ENCODE measurements at places on chromosomes 7 and 10. TPM values are rescaled to one million over a fixed set of nuclear protein-coding genes. Genes with fewer than 3 reads are reported as not detected.

SPDYE3 gene
- polyA plus RNA-seq, result 8.9 TPM

KIAA1549 gene
- polyA plus RNA-seq, result not detected

MYL10 gene
- not detected for polyA plus RNA-seq

FFAR4 gene
- not detected for polyA plus RNA-seq

SFMBT2 gene
- 1.0 TPM for polyA plus RNA-seq

ACSL5 gene
- polyA plus RNA-seq, result 89.1 TPM

EGFR gene
- polyA plus RNA-seq, result not detected

TMEM213 gene
- polyA plus RNA-seq, result not detected

SMO gene
- not detected for polyA plus RNA-seq

GRK5 gene
- polyA plus RNA-seq, result 8.9 TPM

GRCh38 chr7:41067576-41067975 lies 635.3 kb downstream of the INHBA start:
- no peak for DNase-seq

- DNase-seq, result no peak
These were observed 8.2 kb upstream of the NDST2 start for GRCh38 chr10:73819513-73820093.

DNA sequence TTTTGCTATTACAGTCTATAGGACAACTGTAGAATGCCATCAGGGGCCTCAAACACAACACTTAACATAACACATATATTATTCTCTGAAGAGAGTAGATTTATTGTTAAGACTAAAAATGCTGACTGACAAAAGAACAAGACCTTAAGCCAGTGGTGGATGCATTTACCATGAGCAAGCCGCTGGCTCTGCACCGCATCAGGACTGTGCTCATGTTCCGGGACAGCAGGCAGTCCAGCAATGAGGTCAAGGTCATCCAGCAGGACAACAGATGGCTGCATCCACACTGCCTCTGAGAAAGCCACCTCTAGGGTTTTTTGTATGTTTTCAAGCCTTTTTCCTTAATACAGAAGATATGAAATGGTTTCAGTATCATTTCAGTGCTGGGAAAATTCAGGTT lies 23.8 kb downstream of the PEX1 start:
- no peak for DNase-seq

- DNase-seq, result no peak
These were observed 621 bp upstream of the FAM13C start for GRCh38 chr10:59362959-59363381.

DNA sequence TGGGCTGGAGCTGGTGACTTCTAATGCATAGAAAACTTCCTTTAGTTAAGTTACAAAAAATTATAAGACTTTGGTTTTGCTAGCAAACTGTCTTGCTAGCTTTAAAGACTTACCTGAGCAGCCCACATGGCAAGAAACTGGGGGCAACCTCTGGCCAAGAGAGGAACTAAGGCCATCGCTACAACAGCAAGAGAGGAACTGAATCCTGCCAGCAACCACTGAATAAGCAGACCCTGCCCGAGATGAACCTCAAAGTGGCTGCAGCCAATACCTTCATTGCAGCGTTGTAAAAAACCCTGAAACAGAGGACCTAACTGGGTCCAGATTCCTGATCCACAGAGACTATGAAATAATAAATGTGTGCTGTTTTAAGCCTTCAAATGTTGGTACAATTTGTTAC lies 54.6 kb upstream of the STARD3NL start:
- no peak for DNase-seq

GRCh38 chr7:155861480-155861868 lies 49.2 kb upstream of the SHH start:
- no peak for DNase-seq

- no peak for DNase-seq
These were observed 94.1 kb downstream of the ZFAND4 start for GRCh38 chr10:45578384-45578971.

GRCh38 chr10:28587970-28588290 lies 55.0 kb downstream of the WAC start:
- no peak for DNase-seq

DNA sequence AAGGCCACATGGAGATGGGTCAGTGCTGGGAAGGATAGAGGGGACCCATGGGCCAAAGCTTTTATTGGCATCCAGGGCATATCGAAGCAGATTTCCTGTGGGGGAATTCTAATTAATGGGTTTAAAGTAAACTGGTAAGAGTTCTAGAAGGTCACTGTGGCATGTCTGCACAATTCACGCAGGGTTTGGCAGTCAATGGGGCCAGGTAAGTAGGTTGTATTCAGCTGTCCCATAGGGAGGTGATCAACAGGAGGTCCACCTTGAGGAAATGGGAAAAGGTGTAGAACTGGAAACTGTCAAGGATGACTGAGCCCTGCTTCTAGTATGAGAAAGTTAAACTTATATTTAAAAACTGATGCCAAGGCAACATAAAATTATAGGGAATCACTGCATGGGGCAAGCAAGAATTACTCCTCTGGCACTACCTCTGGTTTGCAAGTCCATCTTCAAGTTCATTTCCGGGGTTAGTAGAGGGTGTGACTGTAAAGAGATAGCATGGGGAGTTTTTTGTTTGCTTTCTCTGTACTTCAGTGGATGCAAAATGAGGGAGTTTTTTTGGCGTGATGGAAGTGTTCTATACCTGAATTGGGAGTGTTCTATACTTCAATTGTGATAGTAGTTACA lies 22.5 kb downstream of the TBC1D12 start:
- DNase-seq, result no peak

DNA sequence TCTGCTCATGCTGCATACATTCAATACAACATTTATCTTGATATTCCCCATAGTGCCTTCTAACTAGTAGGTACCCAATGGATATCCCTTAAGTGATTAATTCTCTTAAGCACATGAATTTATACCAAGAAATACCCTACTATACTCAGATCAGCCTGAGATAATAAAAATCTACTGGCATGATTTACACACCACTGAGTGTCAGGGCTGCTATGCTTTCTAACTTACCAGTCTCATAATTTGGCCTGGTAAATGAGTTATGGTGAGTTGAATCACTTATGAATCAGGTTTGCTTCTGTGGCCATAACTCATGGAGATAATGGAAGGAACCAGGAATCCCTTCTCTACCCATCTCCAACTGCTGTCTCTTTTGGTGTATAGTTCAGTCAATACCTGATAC lies 122.8 kb downstream of the THSD7A start:
- no peak for DNase-seq

- DNase-seq, result no peak
These were observed 448 bp upstream of the PTER start for GRCh38 chr10:16436367-16436757.

GRCh38 chr7:20991544-20991943 lies 204.9 kb upstream of the SP8 start:
- DNase-seq, result no peak

GRCh38 chr10:132412316-132413192 lies 15.6 kb downstream of the PWWP2B start:
- DNase-seq, result no peak

DNA sequence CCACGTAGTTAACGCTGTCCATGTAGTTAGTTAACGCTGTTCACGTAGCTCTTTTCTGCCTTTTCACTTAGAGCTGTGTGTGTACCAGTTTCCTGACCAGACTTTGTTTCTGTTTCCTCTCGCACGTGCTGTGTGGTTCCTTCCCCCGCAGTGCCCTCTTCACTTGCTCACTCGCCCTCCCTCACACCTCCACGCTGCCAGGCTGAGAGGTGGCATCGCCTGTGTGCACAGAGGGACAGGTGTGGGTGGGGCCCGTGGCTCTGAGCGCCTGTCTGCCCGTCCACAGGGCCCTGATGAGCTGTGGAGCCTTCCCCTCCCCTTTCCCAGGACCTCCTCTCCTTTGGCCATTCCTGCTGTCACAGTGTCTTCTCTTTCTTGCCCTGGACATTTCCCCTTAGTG lies 30.6 kb downstream of the WDR37 start:
- no peak for DNase-seq

GRCh38 chr7:44534501-44534900 lies 6.6 kb downstream of the NPC1L1 start:
- DNase-seq, result peak; percentile 11

- no peak for DNase-seq
These were observed 23.9 kb upstream of the CCAR1 start for GRCh38 chr10:68697106-68697505.

GRCh38 chr7:137454246-137454724 lies 110.8 kb upstream of the PTN start:
- peak; percentile 4 for DNase-seq

DNA sequence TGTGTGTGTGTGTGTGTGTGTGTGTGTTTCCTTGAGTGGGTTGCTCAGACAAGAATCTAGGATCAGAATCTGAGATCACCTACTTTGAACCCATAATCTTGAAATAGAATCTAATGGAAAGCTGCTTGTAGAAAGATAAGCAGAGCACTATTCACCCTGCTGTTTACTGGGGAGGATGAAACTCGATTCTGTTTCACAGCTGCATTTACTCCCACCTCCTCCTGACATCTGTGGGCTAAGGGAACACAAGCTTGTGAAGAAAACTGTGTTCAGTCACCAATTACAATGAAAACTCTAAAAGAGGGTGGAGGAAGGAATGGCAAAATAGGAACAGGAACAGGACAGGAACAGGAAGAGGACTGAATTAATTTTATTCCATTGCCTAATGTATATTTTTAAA lies 269.5 kb downstream of the TSPAN12 start:
- no peak for DNase-seq

- no peak for DNase-seq
These were observed 67.5 kb upstream of the ZMIZ1 start for GRCh38 chr10:79001082-79001885.

DNA sequence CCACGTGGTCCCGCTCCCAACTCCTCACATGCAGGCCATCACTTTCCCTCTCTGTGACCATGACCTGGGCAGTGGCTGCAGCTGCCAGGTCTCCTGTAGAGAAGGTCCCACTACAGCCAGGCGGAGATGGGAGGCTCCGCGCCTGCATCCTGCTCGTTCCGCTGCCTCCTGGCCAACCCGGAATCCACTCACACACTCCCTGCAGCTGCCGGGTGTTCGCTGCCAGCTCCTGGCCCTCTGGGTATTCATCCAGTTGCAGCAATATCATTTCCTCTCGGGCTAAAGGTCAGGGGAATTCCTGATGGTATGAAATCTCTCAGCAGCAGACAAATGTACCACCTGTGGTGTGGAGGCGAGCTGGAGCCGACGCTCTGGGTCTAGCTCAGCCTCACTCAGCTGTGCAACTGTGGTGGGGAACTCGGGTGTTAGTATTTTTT lies 65.7 kb downstream of the TLL2 start:
- DNase-seq, result no peak

GRCh38 chr10:115903207-115903606 lies 369.8 kb downstream of the GFRA1 start:
- no peak for DNase-seq

GRCh38 chr10:856416-857157 lies 74.9 kb downstream of the LARP4B start:
- no peak for DNase-seq

DNA sequence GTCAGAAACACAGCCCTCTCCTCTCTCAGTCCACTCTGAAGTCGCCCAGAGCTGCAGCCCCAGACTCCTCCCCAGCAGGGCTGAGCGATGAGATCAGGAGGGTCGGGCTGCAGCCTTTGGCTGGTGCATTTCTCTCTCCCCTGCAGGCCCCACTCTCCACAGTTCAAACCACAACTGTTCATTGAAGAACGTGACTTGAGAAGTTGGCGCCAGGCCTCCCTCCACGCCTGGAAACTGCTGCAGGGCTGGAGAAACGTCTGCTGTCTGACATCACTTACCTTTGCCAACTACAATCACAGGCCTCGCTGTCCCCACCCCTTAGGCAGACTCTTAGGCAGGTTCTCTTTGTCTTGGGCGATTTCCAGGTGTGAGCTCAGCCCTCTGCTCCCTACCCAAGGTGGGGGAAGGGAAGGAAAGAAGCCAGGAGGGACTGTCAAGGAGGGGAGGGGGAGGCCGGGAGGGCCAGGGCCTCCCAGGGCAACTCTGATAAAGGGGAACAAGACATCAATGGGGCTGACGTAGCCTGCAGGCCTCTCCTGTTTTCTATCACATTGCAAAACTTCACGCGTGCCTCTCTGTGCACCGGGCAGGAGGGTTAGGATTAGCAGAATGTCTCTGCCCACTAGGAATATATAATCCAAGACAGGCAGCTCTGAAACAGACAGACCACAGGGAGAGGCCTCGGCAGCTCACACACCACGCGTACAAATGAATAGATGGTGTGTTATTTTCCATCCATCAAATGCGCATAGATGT lies 32.7 kb downstream of the CALML5 start:
- DNase-seq, result no peak

DNA sequence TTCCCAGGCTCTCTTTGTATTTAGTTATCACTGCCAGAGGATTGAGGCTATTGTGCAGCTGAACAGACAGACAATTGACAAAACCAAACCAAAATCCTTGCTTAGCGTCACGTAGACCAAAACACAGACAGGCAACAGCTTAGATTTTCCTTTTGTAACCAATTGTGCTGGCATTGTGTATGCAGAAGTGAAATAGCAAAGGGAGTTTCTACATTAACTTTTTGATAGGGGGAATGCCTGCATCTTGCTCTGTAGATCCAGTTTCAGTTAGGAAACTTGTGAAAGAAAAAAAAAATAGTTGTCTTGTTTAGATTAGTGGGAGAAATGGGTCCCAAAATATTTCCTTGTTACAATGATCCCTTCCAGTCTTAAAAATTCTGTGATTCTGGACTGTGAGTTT lies 333.8 kb downstream of the BBS9 start:
- no peak for DNase-seq

- DNase-seq, result no peak
These were observed 3.3 kb upstream of the CAMK2G start for GRCh38 chr10:73877533-73878160.

- DNase-seq, result peak; percentile 40
These were observed 596.6 kb downstream of the SDK1 start for GRCh38 chr7:3897430-3898372.

DNA sequence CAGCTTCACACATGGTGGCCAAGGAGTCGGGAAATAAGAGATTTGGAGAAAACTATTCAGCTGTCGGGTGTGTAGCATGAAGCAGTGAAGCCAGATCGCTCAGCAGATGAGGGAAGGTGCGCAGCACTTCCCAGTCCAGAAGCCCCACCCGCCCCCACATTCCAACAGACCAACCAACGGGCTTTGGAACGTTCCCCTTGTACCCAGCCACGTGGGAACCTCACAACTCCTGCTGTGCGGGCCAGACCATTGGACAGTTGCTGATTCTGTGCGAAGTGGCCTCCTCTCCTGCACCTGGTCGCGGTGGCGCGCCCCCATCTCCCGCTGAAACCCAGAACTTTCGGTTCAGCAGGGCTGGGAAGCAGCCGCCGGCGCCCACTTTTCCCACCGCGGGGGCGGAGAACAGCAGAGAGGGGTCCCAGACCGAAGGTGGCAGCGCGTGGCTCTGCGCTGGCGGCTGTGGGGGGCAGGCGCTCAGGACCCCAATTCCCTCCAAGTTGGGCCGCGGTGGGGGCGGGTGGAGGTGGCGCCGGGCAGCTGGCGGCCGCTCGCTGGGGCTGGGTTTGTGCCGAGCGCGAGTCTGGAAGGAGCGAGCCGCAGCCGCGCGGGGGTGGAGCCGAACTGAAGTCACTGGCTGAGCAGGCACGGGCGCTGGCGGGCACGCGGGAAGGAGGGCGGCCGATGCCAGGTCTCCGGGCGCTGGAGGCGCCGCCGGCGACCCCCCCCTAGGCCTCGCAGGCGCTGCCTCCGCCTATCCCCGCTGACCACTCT lies 1301.5 kb upstream of the SORCS1 start:
- no peak for DNase-seq
